ENCODE measurements at places on chromosomes 13 and 19.

- DNase-seq: no peak
Measured at GRCh38 chr19:306151-306900, 15.1 kb upstream of the PLPP2 start.

DNA sequence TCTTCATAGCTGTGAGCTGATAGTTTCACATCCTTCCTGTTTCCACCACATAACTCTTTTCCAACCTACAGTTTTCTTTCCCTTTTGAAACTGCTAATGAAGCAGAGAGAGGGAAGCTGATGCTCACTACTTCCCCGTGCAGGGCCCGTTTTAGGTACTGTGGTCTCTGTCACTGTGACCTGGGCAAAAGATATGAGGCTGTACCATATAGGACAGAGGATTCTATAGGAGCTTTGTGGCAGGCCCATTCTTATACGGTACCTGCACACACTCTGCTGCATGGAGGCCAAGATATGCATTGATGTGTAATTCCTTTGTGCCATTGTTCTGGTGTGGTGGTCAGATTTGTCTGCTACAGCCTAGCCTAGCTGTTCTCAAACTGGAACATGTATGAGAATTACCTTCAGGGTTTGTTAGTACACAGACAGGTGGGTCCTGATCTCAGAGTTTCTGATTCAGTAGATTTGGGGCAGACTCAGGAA is 577.3 kb downstream of the LMO7 start:
- no peak for DNase-seq

DNA sequence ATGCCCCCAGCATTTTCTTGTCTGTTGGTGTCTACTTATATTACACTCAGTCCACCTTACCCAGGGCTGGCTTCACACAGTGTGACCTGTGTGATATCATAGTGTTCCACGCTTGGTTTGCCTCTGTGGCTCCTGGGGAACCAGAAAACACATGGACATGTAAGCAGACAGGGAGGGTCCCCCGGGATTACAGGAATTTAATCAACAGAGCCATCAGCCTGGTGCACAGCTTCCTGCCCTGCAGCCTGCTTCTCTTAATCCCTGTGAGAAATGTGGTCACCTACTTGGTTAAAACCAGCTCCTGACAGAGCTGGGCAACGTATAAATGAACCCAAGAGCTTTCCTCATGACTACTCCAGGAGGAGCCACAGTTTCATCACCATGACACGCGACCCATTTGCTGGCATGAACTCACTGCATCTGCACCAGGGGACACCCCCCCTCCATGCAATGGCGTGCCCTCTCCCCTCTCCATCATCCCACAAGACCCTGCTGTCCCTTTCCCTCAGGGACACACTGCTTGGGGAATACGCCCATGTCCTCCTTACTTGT is 152.1 kb downstream of the UQCRFS1 start:
- DNase-seq: no peak

- DNase-seq: no peak
Measured at GRCh38 chr13:58542530-58542929, 911.0 kb downstream of the PCDH17 start.

DNA sequence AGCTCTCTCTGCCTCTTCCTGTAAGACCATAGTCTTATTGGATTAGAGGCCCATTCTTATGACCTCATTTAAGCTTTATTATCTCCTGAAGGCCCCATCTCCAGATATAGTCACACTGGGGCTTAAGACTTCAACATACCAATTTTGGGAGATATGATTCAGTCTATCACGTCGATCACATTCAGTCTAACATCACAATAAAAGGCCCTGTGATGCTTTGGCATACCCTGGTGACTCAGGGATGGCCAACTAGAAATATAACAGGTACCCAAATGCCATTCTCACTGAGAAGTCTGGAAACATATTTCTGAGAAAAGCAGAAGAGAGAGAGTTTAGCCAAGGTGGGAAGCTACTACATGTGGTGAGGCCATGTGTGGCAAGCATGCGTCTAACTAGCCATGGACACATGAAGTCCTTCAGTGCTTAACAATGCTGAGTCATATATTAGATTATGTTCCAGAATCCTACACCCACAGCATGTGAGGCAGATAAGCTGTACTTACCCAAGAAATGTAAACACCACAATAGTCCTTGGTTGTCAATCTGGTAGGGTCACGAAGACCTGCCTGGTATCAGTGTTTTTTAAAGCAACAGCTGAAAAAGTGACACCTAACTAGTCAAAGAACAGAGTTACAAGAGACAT is 485.1 kb downstream of the FOXO1 start:
- DNase-seq: no peak

- no peak for DNase-seq
Measured at GRCh38 chr13:46343279-46343994, 43.6 kb downstream of the RUBCNL start.

DNA sequence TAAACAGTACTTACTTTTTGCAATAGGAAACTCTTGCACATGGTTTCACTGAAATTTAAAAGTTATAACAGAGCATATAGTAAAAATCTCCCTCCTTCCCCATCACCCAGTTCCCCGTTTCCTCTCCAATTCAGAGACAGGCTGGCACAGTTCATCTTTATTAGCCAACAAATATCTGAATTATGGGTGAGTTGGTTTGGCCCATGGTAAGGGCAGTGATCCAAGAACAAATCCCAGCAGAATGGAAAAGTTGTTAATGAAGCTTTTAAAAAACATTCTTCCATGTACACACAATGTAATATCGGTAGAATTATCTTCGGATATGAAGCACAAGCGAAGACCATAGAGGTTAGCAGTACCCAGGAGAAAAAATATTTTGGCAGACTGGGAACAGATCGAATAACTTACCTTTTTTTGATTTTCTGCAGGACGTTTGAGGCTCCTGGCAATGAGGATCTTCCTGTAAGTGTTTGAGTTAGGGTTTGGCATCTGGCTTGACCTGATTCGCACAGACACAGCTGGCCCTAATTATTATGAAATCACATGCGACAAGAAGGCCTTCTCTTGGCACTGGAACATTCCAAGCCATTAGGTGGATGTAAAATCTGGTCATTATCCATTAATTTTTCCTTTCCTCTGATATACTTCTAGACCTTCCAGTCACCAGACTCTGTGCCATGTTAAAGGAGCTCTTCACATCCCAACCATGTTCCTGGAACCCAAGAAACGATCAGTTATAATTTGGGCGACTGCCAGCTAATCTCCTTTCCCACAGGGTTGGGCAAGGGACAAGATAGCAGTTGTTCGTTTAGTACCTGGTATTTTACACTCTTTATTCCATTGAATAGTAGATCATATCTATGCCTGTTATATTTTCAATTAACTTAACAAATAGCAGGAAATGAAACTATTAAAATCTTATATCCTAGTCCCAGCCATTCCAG is 139.4 kb upstream of the TSC22D1 start:
- DNase-seq: no peak

GRCh38 chr19:45468803-45469131 is 971 bp downstream of the FOSB start:
- DNase-seq: no peak

- DNase-seq: peak; percentile 58
Measured at GRCh38 chr19:45171211-45171623, 6.8 kb downstream of the TRAPPC6A start.

DNA sequence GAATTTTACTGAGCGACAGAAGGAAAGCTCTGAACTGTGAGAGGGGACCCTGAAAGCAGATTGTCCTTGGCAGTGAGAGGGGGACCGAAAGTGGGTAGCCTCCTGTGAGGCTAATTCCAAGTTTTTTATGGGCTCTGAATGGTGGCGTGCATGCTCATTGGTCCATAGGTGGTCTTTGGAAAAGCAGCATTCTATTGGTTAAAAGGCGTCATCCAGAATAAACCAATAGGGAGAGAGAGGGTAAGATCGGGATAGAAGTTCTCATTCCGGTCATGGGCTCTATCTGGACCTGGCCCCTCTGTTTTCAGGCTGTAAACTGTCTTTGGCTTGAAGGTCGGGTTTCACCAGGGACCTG is 539.8 kb upstream of the PCDH9 start:
- no peak for DNase-seq

DNA sequence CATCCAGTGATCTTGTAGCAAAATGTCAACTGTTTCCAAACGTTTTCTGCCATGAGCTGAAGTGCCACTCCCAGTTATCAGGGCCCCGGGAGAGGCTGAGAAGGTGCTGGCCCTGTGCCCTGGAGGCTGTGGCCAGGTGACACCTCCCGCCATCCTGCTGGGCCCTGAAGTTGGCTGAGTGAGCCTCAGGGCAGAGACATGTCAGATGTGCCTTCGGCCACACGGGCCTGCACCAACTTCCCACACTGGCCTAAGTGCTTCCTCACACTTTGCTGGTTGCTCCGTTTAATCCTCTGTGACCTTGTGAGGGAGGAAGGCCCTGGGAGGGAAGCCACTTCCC is 4.8 kb downstream of the ADPRHL1 start:
- DNase-seq: no peak

DNA sequence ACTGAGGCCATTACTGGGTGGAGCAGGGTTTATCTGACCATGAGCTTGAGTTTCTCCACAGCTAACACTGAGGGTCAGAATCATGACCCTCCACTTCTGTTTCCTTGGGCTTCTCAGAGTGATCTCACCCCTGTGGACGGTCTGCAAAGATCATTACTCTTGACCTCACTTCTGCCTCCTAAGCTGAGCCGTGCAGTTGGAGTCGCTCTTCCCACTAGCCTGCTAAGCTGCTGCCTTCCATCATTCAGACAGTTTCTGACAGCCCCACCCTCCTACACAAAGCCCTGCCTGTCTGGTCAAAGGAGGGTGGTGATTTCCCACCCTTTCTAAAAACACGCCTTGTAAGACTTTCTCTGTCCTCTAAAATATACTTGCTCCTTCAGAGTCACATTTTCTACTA is 9.3 kb upstream of the FRY start:
- no peak for DNase-seq

DNA sequence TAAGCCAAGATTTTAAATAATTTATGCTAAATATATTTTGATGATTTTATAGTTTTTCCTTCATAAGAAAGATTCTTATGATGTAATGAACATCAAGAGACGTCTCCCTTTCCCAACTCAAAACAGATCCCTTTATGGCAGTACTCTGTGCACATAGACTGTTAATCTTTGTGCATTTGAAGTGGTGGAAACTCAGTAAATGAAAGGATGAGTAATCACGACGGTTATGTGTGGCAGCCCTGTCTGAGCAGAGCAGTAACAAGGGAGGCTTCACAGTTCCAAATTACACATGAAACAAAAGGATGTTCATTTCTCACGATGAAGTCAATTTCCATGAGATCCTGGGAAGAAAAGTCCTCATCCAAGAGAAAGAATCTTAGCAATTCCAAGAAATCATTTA is 498.1 kb downstream of the KLF5 start:
- no peak for DNase-seq

GRCh38 chr19:44845612-44846454 is at the start of gene NECTIN2:
Gene NECTIN2, plus strand, starts transcription at chr19:44846297. Its CDS starts 229 bp downstream, at chr19:44846526.
- DNase-seq: peak; percentile 92

All from stimulated activated naive CD8-positive, alpha-beta T cell treated with anti-CD3 and anti-CD28 coated beads, Interleukin-15, amount 100 ng/mL, for 72 hours (primary cell).